RPMI8226 (cell line): ENCODE measurements at places on chromosomes 7 and 10.

GRCh38 chr7:28685242-28685643 is 272.9 kb downstream of the TRIL start:
- no peak for DNase-seq

- DNase-seq: no peak
These were observed 166.4 kb downstream of the CELF2 start for GRCh38 chr10:11184093-11184492.

DNA sequence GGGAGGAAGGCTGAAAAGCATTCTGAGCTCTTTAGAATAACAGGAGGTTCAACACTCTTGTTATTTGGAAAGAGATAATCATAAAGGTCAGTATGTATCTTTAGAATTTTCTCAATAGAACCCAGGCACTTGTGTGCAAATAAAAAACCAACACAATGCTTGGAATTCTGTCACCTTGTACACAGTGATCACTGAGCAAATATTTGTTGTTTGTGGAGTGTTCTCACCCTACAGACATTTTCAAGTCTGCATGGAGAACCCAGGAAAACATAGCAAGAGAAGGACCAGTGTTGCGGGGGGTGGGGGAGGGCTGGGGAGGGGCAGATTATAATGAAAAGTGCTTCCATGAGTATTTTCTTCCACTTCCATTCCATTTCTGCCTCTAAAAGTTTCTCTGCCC is 87.4 kb downstream of the FAM107B start:
- DNase-seq: no peak

DNA sequence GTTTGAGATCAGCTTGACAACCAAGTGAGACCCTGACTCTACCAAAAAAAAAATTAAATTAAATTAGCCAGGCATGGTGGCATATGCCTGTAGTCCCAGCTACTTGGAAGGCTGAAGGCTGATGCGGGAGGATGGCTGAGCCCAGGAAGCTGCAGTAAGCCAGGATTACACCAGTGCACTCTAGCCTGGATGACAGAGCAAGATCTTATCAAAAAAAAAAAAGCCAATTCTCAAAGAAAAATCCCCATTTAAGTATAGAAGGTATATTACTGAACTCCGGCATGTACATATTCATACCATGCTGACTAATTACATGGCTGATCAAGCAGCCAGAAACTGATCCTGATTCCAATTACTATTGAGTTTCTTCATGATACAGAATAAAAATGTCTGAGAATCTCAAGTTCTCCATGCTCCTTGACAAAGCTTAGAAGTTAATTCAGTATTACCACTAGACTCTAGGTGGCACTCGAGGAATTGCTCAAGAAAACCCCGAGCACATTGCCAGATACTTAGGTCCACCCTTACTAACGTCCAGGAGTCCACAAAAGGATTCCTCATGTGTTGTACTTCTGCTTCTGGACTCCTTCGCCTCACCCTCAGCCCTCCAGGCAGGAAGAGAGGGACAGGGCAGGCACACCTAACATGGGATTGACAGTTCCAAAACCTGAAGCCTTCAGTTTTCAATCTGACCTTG is 148.9 kb downstream of the PARD3 start:
- DNase-seq: peak; percentile 62

GRCh38 chr10:80405626-80406025 is 2.7 kb upstream of the PRXL2A start:
- DNase-seq: no peak

GRCh38 chr10:97311111-97311626 is 7.9 kb upstream of the FRAT1 start:
- no peak for DNase-seq
